G401 (cell line): ENCODE measurements at places on chromosomes 1 and 21. TPM values are rescaled to one million over a fixed set of nuclear protein-coding genes. Genes with fewer than 3 reads are reported as not detected.

GRCh38 chr1:117059334-117059677, 820 bp upstream of the TTF2 start:
- DNase-seq: peak; percentile 27

GRCh38 chr1:6700853-6701436, 671 bp downstream of the DNAJC11 start:
- no peak for DNase-seq

GRCh38 chr1:8663915-8664329, 153.5 kb downstream of the RERE start:
- DNase-seq: no peak

DNA sequence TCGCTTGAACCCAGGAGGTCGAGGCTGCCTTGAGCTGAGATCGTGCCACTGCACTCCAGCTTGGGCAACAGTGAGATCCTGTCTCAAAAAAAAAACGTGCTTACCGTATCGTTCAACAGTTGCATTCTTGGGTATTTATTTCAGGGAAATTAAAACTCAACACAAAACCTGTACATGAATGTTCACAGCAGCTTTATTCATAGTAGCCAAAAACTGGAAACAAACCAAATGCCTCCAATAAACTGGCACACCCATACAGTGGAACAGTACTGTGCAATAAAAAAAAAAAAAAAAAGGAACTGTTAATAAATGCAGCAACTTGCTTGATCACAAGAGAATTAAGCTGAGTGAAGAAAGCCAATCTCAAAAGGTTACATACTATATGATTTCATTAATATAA, 6.7 kb downstream of the KHDRBS1 start:
- DNase-seq: peak; percentile 24

DNA sequence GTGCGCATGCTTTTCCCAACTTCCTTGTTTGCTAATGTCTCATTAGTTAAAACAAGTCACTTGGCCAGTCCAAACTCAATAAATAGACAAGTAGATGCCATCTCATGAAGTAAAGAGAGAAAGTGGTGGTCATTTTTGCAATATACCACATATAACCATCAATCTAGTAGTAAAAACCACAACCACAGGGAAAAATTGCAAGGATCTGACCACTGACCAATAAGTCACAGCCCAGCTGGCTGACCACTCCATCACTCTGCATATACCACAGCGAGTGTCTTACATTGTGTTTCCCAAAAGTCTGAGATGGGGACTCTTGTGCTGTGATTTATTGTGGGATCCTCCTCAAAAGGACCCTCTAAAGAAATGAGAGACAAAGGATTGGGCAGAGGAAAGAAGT, 76.0 kb downstream of the FH start:
- DNase-seq: no peak

- no peak for DNase-seq
These were observed 180.5 kb downstream of the DYRK1A start for GRCh38 chr21:37546949-37547614.

DNA sequence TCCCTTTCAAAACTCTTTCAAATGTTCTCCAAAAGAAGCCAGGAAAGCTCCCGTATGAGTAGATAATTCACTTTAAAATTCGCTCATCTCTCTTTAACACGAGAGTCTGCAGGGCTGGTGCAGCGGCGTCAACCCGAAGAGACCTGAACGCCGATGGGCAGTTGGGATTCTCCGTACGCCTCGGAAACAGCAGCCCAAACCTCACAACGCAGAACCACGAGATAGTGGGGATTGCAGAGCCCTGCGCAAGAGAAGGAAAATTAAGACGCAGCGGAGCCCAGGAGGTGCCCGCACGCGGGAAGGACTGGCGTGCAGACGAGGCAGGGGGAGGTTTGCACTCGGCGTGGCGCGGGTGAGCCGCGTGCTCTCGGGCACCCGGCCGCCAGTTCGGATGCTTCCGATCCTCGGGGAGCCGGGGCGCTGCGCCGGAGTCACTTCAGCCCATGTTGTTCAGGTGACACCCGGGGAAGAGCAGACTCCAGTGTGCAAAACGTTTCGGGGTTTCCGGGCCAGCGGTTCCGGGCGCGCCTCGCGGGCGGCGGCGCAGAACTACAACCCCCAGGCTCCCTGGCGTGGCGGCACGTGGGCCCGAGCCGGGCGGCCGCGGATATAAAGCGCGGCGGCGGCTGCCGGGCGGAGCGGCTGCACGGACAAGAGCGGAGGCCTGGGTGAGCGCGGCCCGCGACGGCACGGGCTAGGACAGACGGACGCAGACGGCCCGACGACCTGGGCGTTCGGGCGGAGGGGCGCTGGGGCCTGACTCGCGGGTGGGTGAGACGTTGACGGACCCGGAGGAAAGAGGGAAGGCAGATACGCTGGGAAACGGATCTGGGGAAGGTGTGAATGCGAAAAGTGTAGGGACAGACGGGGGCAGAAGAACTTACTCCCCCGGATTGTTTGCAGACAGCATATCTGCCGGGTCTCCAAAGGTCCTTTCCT, at the start of gene NPL:
TSS of gene NPL (plus strand) at position 636 of the 939 bp plus-strand sequence. CDS start 4,599 bp downstream, outside the sequence.
- DNase-seq: peak; percentile 61

DNA sequence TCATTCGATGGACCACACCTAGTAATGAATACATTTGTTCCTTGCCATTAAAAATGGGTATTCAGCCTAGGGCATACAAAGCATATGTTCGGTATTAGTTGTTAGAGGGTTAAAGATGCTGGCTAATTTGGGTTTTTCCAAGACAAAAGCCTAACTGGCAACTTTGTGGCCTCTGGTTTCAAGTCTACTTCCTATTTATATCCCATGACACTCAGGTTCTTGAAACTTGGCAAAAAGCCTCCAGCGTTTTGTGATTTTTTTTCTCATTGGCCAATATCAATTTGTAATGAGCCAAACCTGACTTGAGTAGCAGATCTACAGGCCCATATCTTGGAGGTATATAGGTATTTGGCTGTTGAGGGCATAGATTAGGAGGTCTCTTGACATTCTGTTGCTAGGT, 75.3 kb downstream of the C1orf21 start:
- no peak for DNase-seq

GRCh38 chr1:150696162-150696561, 792 bp downstream of the GOLPH3L start:
- no peak for DNase-seq

DNA sequence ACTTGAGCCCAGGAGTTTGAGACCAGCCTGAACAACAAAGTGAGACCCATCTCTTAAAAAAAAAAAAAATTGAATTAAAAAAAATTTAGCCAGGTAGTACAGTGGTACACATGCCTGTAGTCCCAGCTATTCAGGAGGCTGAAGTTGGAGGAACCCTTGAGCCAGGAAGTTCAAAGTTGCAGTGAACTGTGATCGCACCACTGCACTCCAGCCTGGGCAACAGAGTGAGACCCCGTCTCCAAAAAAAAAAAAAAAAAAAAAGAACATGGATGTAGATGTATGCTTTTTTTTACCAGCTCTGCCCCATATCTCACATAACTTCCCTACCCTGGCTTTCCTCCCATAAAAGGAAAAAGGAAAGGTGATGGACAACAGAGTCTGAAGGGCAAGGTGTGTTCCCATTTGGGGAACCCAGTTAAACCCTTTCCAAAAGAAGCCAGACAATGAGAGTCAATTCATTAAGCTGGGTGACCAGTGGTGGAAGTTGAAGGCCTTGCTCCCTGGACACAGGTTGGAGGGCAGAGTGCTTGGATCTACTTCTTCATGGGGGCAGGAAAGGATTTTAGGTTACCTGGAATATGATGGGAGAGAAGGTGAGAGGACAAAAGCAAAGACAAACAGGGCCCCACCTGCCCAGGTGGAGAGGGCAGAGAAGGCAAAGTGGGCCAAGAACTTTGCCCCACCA, 2.9 kb downstream of the KRTCAP2 start:
- DNase-seq: no peak

- DNase-seq: no peak
These were observed 5.6 kb upstream of the YRDC start for GRCh38 chr1:37813529-37814145.

DNA sequence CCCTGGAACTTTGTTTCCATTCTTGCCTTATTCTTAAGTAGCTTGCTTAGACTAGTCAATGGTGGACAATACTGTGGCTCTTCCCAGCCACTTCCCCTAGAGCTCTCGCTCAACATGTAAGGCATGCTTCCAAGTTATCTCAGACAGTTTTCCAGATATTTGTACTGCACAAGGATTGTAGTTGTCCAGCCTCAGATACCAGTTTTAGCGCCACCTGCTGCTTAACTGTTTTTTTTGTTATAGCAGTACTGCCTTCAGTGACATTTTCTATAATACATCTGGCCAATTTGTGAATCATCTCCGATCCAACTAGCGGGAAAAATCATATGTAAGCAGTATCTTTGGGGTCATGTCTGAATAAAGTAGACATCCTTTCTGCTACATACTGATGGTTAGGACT, 346.7 kb upstream of the ADGRL4 start:
- peak; percentile 8 for DNase-seq

GRCh38 chr1:118905196-118905595, 82.9 kb downstream of the TBX15 start:
- DNase-seq: no peak

DNA sequence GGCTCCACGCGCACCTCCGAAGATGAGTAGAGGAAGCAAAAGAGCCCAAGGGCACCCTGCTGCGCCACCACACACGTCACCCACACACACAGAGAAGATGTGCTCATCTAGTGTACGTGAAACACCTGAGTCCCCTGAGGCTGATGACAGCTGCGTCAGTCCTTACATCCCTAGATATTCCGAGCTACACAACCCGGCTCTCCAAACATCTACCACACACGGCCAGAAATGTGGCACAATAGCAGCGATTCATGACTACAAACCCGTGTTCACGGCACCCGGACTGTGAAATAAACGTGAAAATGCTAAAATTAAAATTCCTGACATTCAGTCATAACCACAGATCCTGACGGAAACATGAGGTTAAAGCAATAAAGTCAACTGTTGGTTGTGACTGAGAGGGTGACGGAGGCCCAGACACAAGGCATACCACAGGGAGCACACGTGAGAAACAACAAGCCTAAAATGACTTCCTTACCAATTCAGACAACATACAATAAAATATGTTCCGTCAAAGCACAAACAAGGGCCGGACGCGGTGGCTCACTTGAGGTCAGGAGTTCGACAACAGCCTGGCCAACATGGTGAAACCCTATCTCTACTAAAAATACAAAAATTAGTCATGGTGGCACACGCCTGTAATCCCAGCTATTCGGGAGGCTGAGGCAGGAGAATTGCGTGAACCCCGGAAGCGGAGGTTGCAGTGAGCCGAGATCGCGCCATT, 7.3 kb downstream of the SSU72 start:
- no peak for DNase-seq

- DNase-seq: no peak
These were observed 47.9 kb upstream of the GNG4 start for GRCh38 chr1:235697508-235697907.

ALDH9A1 gene
- 102 and 132 TPM in 2 replicates for total RNA-seq

STYXL2 gene
- 0.10 and 0.68 TPM in 2 replicates for total RNA-seq

NHLH1 gene
- not detected in 2 replicates for total RNA-seq

EXTL1 gene
- 88.2 and 101 TPM in 2 replicates for total RNA-seq

NBPF4 gene
- total RNA-seq: not detected in 2 replicates

C1orf141 gene
- total RNA-seq: not detected in 2 replicates

ADAR gene
- 67.4 and 94.1 TPM in 2 replicates for total RNA-seq

OR2T35 gene
- not detected in 2 replicates for total RNA-seq

GBP5 gene
- total RNA-seq: not detected in 2 replicates

MFAP2 gene
- total RNA-seq: 55.9 and 62.4 TPM in 2 replicates

GALE gene
- total RNA-seq: 44.8 and 52.7 TPM in 2 replicates

MOB3C gene
- 4.0 and 6.8 TPM in 2 replicates for total RNA-seq

SELL gene
- 0.06 TPM in 1 of 2 replicates, not detected in the other for total RNA-seq

DNALI1 gene
- not detected in 2 replicates for total RNA-seq
